ENCODE measurements at places on chromosomes 2 and 18.

GRCh38 chr2:239892441-239893235, 132.5 kb downstream of the NDUFA10 start:
- no peak for DNase-seq

DNA sequence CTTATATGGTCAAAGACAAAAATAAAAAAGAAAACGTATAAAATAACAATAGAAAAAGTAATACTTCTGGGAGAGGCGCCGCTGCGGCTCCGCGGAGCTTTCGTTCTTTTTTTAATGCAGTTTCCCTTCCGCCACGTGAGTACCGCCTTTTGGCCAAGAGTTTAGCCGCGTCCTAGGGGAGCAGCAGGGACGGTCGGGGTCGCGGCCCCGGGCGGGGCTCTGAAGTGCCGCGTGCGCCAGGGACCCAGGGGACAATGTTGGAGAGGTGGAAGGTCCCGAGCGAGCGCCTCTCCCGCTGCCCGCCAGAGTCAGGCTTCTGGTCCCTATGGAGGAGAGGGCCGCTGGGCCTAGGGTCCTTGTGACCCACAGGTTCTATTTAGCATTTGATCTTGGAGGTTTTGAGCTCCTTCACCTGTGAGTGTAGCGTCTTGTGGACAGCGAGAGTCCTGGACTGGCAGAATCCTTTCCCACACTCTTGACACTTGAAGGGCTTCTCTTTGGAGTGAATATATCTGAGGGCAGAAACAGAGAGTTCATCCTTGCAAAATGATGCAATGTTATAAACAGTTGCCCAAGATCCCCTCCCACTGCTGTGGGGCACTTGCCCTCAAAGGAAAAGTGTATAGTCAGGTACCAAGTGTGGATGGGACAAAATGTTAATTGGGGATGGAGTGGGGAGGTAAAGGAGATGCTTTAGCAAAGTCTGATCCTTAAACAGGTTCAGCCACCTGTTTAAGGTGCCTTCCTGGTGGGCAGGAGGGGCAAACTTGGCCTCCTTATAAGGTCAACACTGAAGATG, 6.3 kb downstream of the OSR1 start:
- no peak for DNase-seq

- DNase-seq, result no peak
These were observed 16.5 kb downstream of the BIN1 start for GRCh38 chr2:127090281-127091120.

DNA sequence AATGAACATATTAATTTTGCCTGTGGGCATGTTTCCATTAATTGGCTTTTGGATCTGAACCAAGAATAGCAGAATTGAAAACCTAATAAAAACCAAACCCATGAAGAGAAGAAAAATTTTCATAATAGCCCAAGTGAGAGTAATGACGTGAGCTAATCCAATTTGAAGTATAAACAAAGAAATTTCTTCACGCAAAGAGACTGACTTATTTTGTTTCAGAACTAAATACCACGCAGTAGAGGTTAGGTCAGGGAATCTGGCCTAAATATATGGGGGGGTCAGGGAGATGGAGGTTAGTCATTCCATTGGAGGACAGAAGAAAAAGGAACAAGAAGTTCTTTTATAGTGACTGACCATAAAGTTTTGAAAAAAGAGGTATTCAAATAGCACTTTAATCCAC, 94.1 kb upstream of the CYP1B1 start:
- no peak for DNase-seq

DNA sequence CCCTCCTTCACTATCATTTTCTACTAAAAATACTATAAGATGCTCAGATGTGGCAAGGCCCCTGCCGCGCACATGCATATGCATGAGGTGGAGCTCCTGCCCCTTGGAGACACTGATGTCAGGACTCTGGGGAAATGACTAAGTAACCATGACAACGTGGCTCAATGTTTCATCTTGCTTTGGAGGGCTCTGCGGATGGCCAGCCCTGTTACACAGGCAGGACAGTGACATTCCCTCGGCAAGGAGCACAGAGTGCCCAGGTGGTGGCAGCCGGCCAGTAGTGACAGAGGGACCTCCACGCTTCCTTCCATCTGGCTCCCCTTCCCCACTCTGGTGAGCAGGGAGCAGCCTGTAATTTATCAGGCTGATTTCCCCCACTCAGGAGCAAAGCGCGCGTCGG, 364.1 kb downstream of the SS18 start:
- DNase-seq, result peak; percentile 15

GRCh38 chr2:6073191-6074088, 381.3 kb downstream of the SOX11 start:
- DNase-seq, result peak; percentile 59
